MCF 10A (cell line): ENCODE measurements at places on chromosomes 4 and X. TPM values are rescaled to one million over a fixed set of nuclear protein-coding genes. Genes with fewer than 3 reads are reported as not detected.

The PDZD4 gene
- total RNA-seq, result 0.29 TPM in 1 of 2 replicates, not detected in the other

The TLR10 gene
- not detected in 2 replicates for total RNA-seq

The FGF5 gene
- not detected in 2 replicates for total RNA-seq

The ZNF718 gene
- 10.8 and 12.2 TPM in 2 replicates for total RNA-seq

DNA sequence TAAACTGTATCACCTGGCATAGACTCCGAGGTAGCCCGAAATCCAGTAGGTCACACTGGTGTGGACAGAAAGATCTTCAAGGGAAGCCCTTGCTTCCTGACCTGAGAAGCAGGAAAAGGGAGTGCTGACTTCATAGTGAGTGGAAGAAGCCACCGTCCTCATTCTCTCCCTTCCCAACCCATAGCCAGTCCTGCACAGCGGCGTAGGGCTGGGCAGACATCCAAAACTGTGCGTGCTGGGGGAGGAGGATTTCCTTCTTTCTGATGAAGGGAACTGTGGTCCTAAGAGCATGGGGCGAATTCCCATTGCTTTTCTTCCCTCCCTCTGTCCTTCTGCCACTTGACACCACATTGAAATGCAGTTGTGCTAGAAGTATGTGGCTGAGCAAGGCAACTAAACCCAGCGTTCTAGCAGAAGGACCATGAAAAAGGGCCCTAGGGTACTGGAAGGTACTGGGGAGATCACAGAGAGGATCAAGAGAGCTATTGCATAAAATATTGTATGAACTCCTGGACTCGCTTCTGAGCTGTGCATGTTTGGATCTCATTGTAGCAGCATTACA is 66.9 kb downstream of the STOX2 start:
- DNase-seq, result no peak

GRCh38 chr4:20839957-20840356 is 139.7 kb downstream of the PACRGL start:
- DNase-seq, result peak; percentile 53

GRCh38 chr4:20570981-20571715 is 129.1 kb upstream of the PACRGL start:
- no peak for DNase-seq
